Stimulated activated CD4-positive, alpha-beta T cell treated with anti-CD3 and anti-CD28 coated beads, Interleukin-2, amount 100 ng/mL, for 24 hours (primary cell): ENCODE measurements at places on chromosomes 4 and X.

- DNase-seq = no peak
Observed at GRCh38 chrX:10168226-10168625, 11.5 kb downstream of the CLCN4 start.

GRCh38 chrX:27860337-27860736, 52.5 kb downstream of the MAGEB10 start:
- no peak for DNase-seq

GRCh38 chr4:170388255-170388654, 298.5 kb upstream of the AADAT start:
- no peak for DNase-seq

GRCh38 chr4:138055890-138056289, 186.3 kb downstream of the SLC7A11 start:
- DNase-seq = no peak

DNA sequence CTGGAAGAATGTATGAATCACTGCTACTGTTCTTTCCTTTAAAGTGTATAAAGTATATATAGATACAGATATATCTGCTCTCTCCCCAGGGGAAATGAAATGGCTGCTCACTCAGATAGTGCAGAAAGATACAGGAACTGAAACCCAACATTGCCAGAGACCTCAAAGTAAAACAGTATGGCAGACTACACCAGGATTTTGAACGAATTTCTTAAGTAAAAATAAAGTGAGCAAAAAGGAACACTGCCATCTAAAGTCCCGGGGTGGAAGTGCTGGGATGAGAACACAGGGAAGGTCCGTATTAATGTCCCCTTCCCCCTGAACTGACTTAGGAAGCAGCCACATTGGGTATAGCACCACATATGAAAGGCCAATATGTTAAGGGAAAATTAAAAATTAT, 93.4 kb downstream of the TMA16 start:
- DNase-seq = no peak
